ENCODE measurements at places on chromosomes 2 and 18. TPM values are rescaled to one million over a fixed set of nuclear protein-coding genes. Genes with fewer than 3 reads are reported as not detected.

CIB4 gene
- total RNA-seq: not detected

RTP5 gene
- not detected for total RNA-seq

NT5DC4 gene
- not detected for total RNA-seq

GALNT13 gene
- total RNA-seq: 8.8 TPM

MRO gene
- 1.1 TPM for total RNA-seq

PJVK gene
- total RNA-seq: 4.4 TPM

UGT1A7 gene
- total RNA-seq: not detected

ANKRD62 gene
- not detected for total RNA-seq

SEMA4C gene
- total RNA-seq: 81.6 TPM

C2orf15 gene
- total RNA-seq: 7.0 TPM

PFN4 gene
- not detected for total RNA-seq

ABCG5 gene
- not detected for total RNA-seq

ABHD1 gene
- 0.62 TPM for total RNA-seq

SPP2 gene
- not detected for total RNA-seq

SERPINB13 gene
- not detected for total RNA-seq

TTR gene
- 1.0 TPM for total RNA-seq

KIF5C gene
- 73.5 TPM for total RNA-seq

MALT1 gene
- total RNA-seq: 13.2 TPM

SKOR2 gene
- total RNA-seq: 0.34 TPM

ID2 gene
- 55.0 TPM for total RNA-seq

WNT10A gene
- not detected for total RNA-seq

DLX1 gene
- total RNA-seq: not detected

DCC gene
- total RNA-seq: 0.66 TPM

GAD1 gene
- 2.5 TPM for total RNA-seq

LINC00305 gene
- not detected for total RNA-seq

IL1RN gene
- total RNA-seq: not detected

RGPD4 gene
- 0.05 TPM for total RNA-seq

THAP4 gene
- 78.0 TPM for total RNA-seq

C1QL2 gene
- total RNA-seq: 0.55 TPM

TUBA4A gene
- 58.7 TPM for total RNA-seq

TGFA gene
- 3.0 TPM for total RNA-seq

SCYGR1 gene
- not detected for total RNA-seq

CNTNAP5 gene
- total RNA-seq: 0.34 TPM

FHOD3 gene
- total RNA-seq: 4.8 TPM

NEU2 gene
- total RNA-seq: not detected

RAMP1 gene
- total RNA-seq: 1.2 TPM

OSBPL6 gene
- total RNA-seq: 8.3 TPM

KCNF1 gene
- 1.2 TPM for total RNA-seq

MXD1 gene
- 1.6 TPM for total RNA-seq

Measured in WTC11 (cell line).